Activated naive CD4-positive, alpha-beta T cell treated with anti-CD3 and anti-CD28 coated beads, Interleukin-2, amount 10 ng/mL, durations not matched to agents 5 hours and 36 hours (primary cell): ENCODE measurements at places on chromosomes 11 and 22. TPM values are rescaled to one million over a fixed set of nuclear protein-coding genes. Genes with fewer than 3 reads are reported as not detected.

DEUP1 gene
- not detected for total RNA-seq

MUC5AC gene
- total RNA-seq: not detected

NCAM1 gene
- total RNA-seq: 0.20 TPM

TRIM21 gene
- 51.9 TPM for total RNA-seq

MRGPRD gene
- total RNA-seq: not detected

CABP4 gene
- total RNA-seq: 3.4 TPM

VWA5A gene
- total RNA-seq: 6.8 TPM

NF2 gene
- 52.0 TPM for total RNA-seq

C11orf98 gene
- total RNA-seq: 83.8 TPM

CYB5R2 gene
- total RNA-seq: 0.84 TPM

SPI1 gene
- total RNA-seq: not detected

PDGFB gene
- 2.4 TPM for total RNA-seq

TRPC6 gene
- total RNA-seq: not detected

DUSP8 gene
- 1.1 TPM for total RNA-seq

OR51I1 gene
- not detected for total RNA-seq

APOL5 gene
- not detected for total RNA-seq

OR6A2 gene
- total RNA-seq: not detected

GAL3ST1 gene
- total RNA-seq: not detected

OR51E2 gene
- not detected for total RNA-seq

TMEM121B gene
- 0.23 TPM for total RNA-seq

FLRT1 gene
- total RNA-seq: not detected

MLC1 gene
- 0.68 TPM for total RNA-seq

RBFOX2 gene
- total RNA-seq: 0.53 TPM

GRAP2 gene
- total RNA-seq: 112 TPM
